ENCODE measurements at places on chromosomes 1 and 21.

- no peak for DNase-seq
Observed at GRCh38 chr1:204143276-204144041, 8.4 kb downstream of the ETNK2 start.

- DNase-seq = no peak
Observed at GRCh38 chr21:34220556-34221195, 143.1 kb upstream of the KCNE2 start.

GRCh38 chr1:93178418-93178817, 1.8 kb downstream of the TMED5 start:
- DNase-seq = no peak

- DNase-seq = no peak
Observed at GRCh38 chr1:168466092-168466713, 77.6 kb downstream of the XCL2 start.

DNA sequence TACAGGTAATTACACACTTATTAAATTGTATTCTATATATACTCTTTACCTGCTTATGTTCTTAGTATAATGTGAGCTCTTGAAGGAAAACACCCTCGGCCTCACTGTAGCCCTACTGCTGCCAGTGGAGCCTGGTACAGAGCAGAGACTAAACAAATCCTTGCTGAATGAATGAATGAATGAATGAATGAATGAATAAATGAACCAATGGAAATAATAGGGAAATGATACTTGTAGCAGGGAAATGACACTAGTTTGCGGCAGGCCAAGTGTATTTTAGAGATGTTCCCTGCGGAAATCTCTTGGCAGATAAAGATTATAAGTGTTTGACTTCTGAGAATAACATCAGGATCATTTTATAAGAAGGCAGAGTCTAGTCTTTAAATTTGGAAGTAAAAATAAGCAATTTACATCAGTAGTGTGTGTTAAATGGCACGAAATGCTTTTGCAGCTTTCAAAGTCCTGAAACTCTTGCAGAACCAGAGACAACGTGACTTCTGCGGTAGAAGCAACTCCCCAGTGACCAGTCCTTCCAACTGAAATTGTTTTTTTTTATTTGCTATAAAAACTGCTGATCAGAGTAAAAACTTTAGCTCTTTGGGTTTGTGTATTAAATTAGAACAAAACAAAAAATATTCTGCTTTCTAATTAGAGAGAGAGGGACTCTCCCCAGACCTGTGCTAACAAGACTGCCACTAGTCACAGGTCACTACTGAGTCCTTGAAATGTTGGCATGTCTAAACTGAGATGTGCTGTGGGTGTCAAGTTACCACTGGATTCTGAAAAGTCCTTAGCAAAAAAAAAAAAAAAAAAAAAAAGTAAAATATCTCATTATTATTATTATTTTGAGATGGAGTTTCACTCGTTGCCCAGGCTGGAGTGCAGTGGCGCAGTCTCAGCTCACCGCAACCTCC, 199.3 kb upstream of the MAP1LC3C start:
- DNase-seq = no peak

- DNase-seq = no peak
Observed at GRCh38 chr1:225446595-225446960, 18.7 kb upstream of the LBR start.

DNA sequence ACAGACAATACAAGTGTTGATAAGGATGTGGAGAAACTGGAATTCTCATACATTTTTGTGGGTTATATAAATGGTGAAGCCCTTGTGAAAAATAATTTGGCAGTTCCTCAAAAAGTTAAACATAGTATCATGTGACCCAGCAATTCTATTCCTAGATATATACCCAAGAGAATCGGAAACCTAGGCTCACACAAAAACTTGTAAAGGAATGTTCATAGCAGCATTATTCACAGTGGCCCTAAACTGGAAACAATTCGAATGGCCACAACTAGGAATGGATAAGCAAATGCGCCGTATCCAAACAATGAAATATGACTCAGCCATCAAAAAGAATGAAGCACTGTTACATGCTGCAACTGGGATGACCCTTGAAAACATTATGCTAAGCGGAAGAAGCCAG, 3.9 kb upstream of the CD247 start:
- DNase-seq = no peak

DNA sequence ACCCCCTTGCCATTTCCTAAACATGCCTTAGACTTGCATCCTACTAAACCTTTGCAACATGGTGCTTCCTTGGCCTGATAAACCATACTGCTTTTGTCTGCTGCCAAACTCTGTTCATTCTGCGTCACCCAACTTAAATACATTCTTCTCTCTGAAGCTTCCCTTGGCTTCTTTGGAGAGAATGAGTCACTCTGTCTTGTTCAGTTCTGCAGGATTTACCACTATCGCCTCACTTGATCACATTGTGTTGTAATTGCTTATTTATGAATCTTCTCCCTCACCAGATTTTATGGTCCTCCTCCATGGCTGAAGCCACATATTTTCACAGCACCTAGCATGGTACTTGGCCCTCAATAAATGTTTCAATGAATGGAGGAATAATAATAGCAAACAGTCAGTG, 21.7 kb upstream of the TUT4 start:
- DNase-seq = no peak

DNA sequence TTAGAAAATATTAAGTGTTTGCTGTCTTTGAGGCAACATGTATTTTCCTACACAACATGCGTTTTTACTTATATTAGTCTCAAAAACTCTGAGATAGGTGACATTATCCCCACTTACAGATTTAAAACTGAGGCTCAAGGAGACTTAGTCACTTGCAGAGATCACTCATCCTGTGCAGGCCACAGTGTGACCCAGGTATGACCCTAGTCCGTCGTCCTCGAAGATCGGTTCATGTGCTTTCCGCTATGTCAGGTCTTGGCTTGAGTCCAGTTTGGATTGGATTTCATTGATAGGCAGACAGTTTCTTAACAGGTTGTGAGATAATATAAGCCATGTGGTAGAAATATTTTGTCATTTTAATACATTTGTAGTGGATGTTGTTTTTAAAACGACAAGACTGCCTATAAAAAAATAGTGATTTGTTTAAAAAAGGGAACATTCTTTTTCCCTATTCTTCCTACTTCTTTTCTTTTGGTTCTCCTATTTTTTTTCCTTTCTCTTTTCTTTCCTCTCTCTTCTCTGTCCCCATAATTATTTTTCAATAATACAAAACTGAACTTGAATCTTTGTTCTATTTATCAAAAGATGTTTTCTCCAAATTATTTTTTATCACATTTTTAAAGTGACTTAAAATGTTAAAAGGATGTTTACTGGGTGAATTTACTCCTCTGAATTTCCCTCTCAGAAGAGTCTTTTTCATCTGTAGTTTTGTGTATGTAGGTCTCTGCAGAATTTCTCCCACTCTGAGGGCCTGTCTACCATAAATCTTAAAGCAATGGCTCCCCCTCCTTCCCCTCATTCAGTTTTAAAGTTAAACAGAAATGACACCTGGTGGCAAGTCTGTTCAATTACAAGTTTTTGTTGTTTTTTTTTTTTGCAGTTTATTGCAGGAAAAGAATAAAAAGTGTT, 81.8 kb downstream of the PHTF1 start:
- DNase-seq = no peak

GRCh38 chr1:233707880-233708815, 94.2 kb downstream of the KCNK1 start:
- DNase-seq = no peak

- no peak for DNase-seq
Observed at GRCh38 chr1:177001556-177001955, 163.0 kb downstream of the ASTN1 start.

DNA sequence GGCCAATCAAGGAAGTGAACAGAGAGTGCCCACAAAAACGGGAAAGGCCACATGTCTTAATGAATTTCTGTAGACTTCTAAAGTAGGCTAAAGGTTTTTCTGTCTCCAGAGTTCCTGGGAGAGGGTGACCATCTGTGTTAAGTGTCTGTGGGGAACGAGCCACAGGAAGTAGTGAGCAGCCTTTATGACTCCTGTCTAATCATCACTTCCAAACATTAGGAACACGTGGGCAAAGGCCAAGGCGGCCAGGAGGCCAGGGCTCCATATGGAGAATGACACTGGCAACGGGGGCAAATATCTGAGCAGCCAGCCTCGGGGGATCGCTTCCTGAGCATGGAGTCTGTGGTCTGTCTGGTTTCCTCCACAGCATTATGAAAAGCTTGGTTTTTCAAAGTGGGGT, 7.1 kb downstream of the FAM89A start:
- no peak for DNase-seq

GRCh38 chr1:220604926-220605325, 77.0 kb downstream of the MARK1 start:
- DNase-seq = no peak

GRCh38 chr1:206892351-206892984, 4.8 kb upstream of the IL24 start:
- no peak for DNase-seq

GRCh38 chr1:192809307-192810252, 741 bp downstream of the RGS2 start:
- no peak for DNase-seq

GRCh38 chr21:36729310-36729970, 30.5 kb downstream of the SIM2 start:
- no peak for DNase-seq

DNA sequence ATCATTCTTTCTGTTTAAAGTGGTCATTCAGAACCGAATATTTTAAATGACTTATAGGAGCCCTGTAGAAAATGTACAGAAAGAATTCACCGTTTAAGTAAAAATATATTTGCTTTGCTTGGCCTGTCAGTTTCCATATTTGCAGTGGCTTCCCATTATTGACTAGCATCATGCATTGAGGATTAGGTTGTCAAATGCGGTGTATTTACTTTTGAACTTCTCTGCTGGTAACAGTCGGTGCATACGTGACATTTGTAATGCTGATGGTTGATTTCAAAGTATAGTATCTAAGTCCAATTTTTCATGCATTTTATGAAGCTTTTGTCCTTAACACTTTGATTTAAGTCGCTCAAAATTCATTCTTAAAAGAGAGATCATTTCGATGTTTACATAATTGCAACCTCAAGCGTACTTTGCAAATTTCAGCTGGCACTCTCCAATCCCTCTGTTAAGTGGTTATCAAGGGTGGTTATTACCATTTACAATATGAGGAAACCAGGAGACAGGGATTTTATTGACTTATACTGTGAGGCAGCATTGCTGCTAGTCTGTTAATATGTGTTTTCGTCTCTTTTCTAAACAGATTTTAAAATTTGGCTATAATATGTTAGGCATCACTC, 201.6 kb downstream of the SDCCAG8 start:
- DNase-seq = no peak

DNA sequence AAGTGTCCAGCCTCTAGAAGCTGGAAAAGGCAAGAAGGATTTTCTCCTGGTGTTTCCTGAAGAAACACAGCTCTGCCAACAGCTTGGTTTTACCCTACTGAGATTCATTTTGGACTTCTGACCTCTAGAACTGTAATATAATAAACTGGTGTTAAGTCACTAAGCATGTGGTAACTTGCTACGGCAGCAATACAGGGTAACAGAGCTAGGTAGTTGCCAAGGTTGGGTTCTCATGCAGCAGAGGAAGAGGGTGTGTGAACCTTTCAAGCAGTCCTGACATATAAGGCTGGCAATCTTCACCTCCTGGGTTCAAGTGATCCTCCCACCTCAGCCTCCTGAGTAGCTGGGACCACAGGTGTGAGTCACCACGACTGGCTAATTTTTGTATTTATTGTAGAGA, 36.0 kb downstream of the GNG4 start:
- no peak for DNase-seq

GRCh38 chr21:43193651-43194302, 25.0 kb downstream of the CRYAA start:
- DNase-seq = no peak

DNA sequence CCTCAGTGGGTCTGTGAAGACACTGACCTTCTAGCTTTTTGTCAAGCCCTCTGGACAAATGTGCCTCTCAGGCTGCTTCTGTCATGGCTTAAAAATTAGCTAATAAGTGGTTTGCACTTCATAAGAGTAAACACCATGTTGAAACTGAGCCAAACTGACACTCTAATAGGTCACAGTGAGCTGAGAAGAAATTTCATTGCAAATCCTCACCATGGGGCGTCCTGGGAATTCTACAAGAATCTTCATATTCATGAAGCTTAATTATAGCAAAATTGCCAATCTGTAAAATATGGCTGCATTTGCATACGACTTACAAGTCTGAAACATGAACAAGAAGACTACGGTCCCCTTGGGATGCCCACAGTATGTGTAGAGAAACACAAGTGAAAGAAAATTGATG, 188.6 kb downstream of the DSCAM start:
- DNase-seq = no peak

DNA sequence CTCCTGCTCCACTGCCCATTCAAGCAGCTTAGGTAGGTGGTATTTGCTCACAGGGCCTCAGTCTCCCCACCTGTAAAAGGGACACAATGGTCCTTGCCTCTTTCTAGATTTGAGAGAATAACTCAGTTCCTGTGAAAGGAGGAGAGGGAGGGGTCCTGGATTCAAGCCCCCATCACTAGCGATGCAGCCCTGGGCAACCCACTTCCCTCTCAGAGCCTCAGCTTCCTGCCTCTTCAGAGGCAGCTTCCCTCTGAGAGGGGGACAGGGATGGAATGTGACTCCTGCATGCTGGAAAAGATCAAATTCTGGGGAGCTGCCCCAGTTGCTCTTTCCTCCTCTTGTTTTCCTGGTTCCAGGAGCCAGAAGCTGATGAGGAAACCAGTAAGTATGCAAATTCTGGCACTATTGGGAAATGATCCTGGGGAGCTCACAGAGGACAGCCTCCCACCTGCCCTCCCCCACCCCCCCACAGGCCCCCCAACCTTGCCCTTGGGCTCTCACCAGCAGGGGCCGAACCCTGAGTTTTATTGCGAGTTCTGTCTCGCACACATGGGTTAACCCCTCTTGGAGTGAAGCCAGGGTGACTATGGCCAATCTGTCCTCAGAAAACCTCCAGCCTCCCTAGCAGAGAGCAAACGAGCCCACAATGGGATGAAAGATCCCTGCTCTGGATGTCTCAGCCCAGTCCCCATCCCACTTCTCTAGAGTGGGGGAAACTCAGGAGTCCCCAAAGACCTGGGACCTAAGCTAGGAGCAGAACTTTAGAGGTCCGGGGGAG, 11.7 kb downstream of the ZC3H12A start:
- DNase-seq = no peak

DNA sequence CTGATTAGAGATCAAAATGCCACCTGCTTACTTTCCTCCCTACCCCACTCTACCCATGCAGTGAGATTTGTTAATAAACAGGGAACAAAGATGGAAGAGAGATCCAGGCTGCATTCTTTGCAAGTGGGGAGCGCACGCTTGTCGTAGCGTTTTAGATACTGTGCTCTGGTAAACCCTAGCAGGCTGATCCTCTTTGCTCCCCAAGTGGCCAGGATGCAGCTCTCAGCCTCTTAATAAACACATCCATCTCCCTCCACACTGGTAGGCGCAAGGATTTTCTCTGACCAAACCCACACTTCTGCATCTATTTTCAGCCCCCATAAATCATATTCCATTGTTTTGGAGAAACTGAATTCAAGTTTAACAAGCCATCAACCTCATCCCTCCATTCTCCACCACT, 2.9 kb downstream of the PGBD5 start:
- DNase-seq = no peak

DNA sequence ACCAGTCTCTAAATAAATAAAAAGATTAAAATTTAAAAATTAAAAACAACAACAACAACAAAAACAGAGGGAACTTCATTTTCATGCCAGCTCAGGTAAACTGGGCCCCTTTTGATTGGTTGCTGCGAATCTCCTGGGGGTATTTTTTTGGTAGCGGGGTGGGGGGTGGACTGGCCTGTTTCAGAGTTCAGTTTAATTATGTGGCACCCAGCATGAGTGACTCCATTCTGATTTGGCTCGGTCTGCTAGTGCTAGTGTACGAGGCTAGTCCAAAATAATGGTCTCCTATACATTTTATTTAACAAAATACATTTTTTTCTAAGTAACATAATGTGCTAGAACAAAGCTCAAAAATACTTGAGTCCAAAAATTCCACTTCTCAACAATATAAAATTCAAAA, 18.2 kb downstream of the PDIK1L start:
- DNase-seq = no peak

Data from stimulated activated CD8-positive, alpha-beta memory T cell treated with anti-CD3 and anti-CD28 coated beads, Interleukin-4, amount 100 ng/mL, for 1 hour (primary cell).